ENCODE measurements at places on chromosomes 4 and X.

DNA sequence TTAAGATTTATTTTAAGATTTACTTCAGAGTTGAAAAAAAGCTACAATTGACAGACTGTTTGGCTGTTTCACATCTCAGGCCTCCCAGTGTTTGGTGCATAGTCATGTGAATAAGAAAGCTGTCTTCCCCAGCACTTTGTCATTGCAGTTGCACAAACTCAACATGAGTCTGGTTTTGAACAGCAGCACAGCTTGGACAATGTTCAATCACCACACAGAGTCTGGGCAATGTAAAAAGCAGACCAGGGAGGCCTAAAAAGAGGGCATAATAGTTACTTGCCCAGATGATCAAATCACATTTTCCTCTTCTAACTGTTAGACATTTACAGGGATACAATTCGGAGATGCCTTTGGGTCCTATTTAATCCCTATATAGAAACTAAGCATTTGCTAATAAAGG lies 1055.0 kb downstream of the RPA4 start:
- DNase-seq: no peak

DNA sequence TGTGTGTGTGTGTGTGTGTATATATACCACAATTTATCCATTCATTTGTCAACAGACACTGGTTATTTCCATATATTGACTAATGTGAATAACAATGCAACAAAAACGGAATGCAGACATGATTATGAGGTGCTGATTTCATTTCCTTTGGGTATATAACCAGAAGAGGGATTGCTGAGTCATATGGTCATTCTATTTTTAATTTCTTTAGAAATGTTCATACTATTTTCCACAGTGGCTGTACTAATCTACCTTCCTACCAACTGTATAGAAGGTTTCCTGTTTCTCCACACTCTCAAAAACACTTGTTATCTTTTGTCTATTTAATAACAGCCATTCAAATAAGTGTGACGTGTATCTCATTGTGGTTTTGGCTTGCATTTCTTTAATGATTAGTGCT lies 269.9 kb downstream of the OPHN1 start:
- DNase-seq: no peak

DNA sequence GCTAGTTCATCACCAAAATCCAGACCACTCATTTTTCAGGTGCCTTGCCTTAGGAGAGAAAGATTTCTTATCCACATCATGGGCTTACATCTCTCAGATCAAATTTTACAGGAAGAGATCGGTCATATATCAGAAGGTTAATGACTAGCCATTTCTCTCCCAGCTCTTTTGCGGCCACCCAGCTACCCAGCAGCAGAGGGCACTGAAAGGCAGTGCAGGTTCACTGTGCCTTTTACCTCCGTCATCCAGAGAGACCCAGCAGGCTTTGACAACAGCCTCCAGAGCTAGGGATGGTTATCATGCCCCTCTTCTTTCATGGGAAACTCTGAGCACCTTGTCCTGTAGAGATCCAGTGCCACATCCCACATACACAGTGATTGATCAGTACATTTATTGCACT lies 384.8 kb downstream of the AFF2 start:
- no peak for DNase-seq

DNA sequence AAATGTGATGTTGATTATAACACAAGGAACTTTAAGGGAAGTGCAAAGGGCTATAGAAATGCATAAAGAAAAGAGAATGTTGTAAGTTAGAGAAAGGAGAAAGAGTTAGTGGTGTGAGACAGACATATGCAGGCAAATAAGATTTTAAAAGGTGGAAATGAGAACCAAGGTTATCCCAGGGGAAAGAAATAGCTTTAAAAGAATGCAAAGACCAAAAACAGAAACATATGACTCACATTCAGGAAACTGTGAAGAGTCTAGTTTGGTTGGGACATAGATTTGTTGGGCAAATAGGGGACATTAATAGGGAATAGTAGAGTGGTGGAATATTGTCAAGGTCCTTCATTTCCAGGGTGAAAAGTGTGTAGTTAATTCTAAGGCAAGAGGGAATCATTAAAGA lies 52.4 kb downstream of the MAPK10 start:
- no peak for DNase-seq

- no peak for DNase-seq
Measured at GRCh38 chr4:74335341-74336021, 27.2 kb downstream of the EPGN start.

DNA sequence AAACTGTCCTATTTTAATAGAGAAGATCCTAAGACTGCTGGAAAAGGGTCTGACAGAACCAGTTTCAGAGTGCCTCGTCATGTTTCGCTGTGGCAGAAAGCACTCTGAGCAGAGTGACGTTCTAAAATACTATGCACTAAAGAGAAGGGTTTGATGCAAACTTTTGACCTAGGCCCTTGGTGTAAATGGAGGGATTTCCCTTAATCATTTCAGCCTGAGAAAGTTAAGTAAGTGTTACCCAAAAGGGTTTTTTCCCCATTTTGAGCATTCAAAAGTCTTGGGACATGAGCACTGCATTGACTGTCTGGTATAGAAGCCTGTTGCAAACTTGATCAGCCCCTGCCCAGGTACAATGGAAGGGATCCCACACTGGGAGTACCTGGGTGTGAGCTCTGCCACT lies 157.5 kb upstream of the ATOH1 start:
- no peak for DNase-seq

DNA sequence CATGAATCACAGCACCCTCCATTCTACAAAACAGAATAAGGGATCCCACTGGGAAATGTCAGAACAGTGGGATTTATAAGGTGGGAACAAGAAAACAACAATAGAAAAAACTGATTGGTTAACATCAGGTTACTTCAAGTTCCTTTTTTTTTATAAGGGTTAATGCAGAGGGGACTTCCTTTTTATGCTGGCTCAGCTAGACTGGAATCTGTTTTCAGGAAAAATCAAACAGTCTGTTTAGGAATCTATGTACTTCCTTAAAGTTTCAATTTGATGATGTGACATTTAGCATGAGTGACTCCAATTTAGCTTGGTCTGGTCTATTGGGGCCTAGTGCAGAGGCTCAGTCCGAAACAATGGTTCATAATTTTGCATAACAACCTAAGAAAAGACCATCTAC lies 192.9 kb downstream of the ADGRA3 start:
- DNase-seq: no peak

GRCh38 chr4:6435010-6435409 lies 37.4 kb downstream of the PPP2R2C start:
- no peak for DNase-seq

- DNase-seq: no peak
Measured at GRCh38 chr4:158042591-158043030, 130.2 kb downstream of the GASK1B start.

DNA sequence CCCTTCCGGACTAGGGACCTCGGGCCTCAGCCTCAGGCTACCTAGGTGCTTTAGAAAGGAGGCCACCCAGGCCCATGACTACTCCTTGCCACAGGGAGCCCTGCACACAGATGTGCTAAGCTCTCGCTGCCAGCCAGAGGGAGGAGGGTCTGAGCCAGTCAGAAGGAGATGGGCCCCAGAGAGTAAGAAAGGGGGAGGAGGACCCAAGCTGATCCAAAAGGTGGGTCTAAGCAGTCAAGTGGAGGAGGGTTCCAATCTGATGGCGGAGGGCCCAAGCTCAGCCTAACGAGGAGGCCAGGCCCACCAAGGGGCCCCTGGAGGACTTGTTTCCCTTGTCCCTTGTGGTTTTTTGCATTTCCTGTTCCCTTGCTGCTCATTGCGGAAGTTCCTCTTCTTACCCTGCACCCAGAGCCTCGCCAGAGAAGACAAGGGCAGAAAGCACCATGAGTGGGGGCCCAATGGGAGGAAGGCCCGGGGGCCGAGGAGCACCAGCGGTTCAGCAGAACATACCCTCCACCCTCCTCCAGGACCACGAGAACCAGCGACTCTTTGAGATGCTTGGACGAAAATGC lies at the start of gene WAS:
TSS of gene WAS (plus strand) at position 389 of the 572 bp plus-strand sequence. CDS start at position 444, 55 bp downstream.
- peak; percentile 42 for DNase-seq

DNA sequence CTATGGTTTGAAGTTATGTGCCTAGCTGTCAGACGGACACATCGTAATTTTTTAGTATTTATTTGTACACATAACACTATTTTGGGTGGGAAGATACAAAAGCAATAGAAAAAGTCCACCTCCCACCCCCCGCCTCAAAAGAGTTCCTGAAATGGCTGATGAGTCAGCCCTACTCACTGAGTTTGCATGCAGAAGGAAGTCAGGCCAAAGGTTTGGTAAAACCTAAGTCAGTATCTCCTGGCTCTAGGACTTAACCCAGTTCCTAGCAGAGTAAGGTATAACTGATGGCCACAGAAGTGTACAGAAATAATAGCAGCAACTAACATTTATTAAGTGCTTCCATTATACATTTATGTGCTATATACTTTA lies 2.9 kb upstream of the KLHL2 start:
- no peak for DNase-seq

All from activated gamma-delta T cell treated with Interleukin-2 at 50 U/mL for 16 hours (primary cell).